ENCODE measurements at places on chromosomes 11 and 22.

- DNase-seq: no peak
These were observed at the start of gene DLG2 for GRCh38 chr11:85627332-85627997. Gene DLG2 (minus strand): TSS chr11:85627344.

DNA sequence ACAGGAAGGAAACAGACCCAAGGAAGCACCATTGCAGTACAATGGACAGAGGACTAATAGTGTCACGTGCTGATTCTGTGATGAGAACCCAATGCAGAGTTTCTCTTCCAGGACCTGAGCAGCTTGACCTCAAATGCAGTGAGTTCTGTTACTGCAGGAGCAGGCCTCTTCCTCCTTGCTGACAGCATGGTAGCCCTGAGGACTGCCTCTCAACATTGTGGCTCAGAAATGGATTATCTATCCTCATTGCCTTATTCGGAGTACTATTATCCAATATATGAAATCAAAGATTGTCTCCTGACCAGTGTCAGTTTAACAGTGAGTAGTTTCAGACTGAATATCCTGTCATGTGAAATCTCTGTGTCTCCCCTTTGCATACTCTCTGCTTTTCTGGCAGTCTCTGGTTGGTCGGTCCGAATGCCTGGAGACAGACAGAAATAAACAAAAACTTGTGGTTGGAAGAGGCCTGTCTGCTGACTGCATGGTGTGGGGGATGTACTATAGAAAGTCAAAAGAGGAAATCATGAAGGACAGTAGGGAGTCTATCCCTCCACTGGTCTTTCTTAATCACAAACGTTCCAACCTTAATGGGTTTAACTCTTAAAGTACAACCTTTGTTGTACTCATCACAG is 6.9 kb upstream of the MS4A14 start:
- DNase-seq: no peak

- DNase-seq: peak; percentile 75
These were observed at the start of gene PIK3IP1 for GRCh38 chr22:31292236-31292989. Gene PIK3IP1 (minus strand): TSS chr22:31292488. CDS start chr22:31292344, 144 bp downstream.

GRCh38 chr11:122115524-122116379 is at the start of gene BLID:
Gene BLID (minus strand): TSS chr11:122116215. CDS start chr11:122115922, 293 bp downstream.
- no peak for DNase-seq

DNA sequence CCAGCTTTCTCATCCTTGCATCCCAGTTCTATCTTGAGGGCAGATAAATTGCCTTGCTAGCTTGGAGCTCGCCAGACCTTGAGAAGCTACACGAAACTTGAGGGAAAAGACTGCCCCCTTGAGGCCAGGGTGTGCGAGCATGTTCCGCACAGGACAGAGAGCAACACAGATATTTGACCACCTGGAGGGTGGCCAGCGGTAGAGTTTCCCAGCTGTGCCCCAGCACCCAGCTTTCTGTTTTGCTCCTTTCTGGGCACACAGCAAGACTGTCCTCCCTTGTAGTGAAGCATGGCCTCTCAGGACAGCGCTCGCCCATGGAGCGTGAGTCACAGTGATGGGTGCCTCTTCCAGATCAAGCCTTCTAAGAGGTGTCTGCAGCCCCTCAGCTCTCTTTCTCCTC is 23.5 kb downstream of the SPATA19 start:
- DNase-seq: no peak

- no peak for DNase-seq
These were observed 463.3 kb downstream of the SOX6 start for GRCh38 chr11:15893080-15893492.

GRCh38 chr22:41957941-41958556 is 6.1 kb downstream of the SMIM45 start:
- DNase-seq: no peak

GRCh38 chr11:74195828-74196227 is 24.7 kb downstream of the PPME1 start:
- DNase-seq: no peak

DNA sequence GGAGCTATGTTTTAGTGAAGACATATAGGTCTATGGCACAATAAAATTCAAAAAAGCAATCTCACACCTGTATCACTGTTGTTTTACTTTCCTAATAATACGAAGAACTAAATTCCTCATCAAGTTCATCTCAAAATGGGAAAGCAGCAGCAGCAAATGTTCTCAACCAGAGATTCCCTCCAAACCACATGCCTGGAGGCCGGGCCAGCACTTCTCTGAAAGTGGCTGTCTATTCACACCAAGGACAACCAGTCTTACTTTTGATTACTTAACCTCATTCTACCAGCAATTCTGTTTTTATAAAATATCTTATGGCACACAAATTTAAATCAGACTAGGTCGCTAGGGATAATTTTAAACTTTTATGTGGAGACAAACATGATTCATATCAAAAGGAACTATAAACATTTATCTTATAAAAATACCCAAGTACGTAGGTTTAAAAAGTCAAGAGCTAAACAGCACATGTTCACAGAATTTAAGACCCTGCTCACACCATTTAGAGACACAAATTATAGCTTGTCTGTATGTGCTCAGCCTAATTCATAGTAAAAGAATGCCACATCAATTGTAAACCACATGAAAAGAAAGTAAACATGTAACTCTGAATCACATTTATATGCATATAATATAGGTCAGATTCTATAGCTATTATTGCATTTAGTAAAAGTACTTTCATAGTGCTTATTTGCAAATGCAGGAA is 46.1 kb downstream of the RRAS2 start:
- no peak for DNase-seq

DNA sequence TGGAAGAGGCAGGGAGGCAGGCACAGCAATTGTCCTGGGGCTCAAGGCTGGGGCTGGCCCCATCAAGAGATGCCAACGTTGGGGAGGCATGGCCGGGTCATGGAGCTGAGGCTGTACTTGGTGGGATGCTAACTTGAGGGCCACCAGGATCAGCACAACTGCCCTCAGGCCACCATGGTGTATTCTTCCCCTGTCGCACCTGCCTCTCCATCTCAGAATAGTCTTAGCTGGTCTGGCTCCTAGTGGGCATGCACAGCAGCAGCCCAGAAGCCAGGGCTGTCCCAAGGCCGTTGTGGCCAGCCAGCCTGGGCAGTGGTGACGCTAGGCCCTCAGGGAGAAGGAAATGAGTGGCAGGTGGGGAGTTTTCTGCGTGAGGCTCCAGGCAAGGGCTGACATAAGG is 91.3 kb downstream of the DHCR7 start:
- DNase-seq: no peak

DNA sequence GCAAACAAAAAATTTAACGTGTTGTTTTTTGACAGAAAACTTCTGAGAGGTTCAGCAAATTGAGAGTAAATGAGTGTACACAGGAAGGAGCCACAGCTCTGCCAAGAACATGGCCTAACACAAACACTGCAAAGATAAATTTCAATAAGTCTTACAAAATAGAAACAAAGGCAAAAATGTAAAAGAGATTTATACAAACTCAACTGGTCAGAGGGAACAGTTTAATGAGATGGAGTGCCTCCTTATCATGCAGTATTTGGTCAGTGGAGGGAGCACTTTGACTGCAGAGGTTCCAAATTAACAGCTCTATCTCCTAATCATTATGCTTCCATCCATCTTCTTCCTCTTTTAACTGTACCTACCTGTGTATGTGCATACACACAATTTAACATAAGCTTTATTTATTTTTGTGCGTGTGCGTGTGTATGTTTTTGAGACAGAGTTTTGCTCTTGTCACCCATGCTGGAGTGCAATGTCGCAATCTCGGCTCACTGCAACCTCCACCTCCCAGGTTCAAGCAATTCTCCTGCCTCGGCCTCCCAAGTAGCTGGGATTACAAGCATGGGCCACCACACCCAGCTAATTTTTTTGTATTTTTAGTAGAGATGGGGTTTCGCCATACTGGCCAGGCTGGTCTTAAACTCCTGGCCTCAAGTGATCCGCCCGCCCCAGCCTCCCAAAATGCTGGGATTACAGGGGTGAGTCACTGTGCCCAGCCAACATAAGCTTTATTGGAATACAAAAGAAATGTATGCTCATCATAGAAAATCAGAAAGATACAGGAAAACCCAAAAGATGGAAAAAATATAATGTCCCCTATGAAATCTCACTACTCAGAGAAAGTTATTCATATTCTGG is 111.9 kb downstream of the MRTFA start:
- no peak for DNase-seq

- DNase-seq: no peak
These were observed 26.3 kb upstream of the GNB1L start for GRCh38 chr22:19880786-19881569.

GRCh38 chr11:37411289-37411688 is 813.3 kb upstream of the RAG2 start:
- DNase-seq: no peak

DNA sequence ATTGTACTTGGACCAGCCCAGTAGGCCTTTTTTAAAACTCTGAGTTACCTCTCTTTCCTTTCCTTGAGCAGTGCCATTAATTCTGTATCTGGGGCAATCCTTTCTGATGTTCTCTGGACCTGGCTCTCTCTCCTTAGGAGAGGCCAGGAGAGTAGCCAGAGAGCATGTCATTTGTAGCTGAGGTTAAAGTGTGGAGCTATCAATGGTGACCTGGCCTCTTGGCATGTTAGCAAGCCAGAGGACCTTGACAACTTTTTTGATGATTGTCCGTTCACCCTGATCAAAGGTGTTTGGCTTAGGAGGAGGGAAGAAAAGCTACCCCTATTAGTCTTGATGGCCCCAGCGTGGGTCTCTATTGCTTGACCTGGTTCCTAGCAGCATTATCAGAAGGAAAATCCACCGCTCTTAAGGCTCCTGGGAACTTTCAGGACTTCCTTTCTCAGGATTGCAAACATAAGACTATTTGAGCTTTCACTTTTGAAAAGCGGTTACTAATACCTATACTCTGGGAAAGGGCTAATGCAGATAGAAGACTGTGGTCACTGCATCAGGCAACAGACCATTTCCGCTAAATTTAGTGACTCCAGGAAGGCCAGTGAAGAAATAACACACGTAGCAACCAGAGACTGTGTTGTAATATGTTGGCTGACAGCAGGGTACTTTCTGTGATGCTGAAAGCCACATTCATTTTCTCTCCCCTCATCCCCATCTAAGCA is 18.2 kb downstream of the LIMK2 start:
- DNase-seq: no peak
